ENCODE measurements at places on chromosomes 7 and 10.
A peak's percentile ranks its signal among the peaks of the same experiment; 100 is the strongest.

- no peak for DNase-seq
Observed at GRCh38 chr7:149140831-149141230, 6.4 kb upstream of the ZNF398 start.

- DNase-seq, result peak; percentile 50
Observed at GRCh38 chr7:40437498-40437897, 302.7 kb downstream of the SUGCT start.

DNA sequence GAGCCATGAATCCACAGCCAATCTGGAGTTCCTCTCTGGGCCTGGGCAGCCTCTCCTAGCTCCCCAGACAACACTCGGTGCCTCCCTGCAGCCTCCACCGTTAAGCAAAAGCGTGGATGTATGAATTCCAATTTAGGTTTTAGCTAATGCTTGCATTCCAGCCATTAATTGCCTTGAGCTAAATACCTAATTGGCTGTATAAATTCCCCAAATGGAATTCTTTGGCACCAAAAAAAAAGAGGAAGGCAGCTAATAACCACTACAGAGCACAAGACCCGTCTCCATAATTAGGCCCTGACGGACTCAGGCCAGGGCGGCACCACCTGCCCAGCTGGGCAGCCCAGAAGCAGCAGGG is 140.5 kb downstream of the PTPRN2 start:
- DNase-seq, result no peak

GRCh38 chr10:72243822-72244437 is 27.9 kb upstream of the ASCC1 start:
- peak; percentile 91 for DNase-seq

- DNase-seq, result no peak
Observed at GRCh38 chr10:4353059-4353655, 472.9 kb upstream of the AKR1E2 start.

GRCh38 chr7:70997261-70997660 is 134.7 kb upstream of the GALNT17 start:
- DNase-seq, result peak; percentile 98

GRCh38 chr7:112233048-112233697 is 26.7 kb downstream of the ZNF277 start:
- no peak for DNase-seq

- DNase-seq, result no peak
Observed at GRCh38 chr10:131474416-131474815, 162.9 kb upstream of the TCERG1L start.

- no peak for DNase-seq
Observed at GRCh38 chr7:92058040-92058439, 76.2 kb downstream of the CYP51A1 start.

- DNase-seq, result no peak
Observed at GRCh38 chr7:3979611-3980299, 678.7 kb downstream of the SDK1 start.

DNA sequence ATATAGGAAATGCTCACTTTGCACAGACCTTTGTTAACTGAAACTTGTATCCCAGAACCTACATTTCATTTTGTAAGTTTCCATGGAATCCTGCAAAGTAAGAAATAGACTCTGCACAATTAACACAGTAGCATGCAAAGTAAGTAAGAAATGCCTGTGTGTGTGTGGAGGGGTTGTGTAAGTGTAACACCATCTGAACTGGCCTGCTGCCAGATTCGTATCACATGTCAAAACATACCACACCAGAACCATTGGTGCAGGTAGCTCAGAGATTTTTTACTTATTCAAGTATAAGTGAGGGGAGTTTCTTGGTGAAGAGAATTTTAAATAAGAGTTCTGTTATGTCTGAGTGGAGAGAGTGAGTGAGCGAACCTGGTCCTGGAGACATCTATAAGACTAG is 17.9 kb upstream of the DDX21 start:
- no peak for DNase-seq

DNA sequence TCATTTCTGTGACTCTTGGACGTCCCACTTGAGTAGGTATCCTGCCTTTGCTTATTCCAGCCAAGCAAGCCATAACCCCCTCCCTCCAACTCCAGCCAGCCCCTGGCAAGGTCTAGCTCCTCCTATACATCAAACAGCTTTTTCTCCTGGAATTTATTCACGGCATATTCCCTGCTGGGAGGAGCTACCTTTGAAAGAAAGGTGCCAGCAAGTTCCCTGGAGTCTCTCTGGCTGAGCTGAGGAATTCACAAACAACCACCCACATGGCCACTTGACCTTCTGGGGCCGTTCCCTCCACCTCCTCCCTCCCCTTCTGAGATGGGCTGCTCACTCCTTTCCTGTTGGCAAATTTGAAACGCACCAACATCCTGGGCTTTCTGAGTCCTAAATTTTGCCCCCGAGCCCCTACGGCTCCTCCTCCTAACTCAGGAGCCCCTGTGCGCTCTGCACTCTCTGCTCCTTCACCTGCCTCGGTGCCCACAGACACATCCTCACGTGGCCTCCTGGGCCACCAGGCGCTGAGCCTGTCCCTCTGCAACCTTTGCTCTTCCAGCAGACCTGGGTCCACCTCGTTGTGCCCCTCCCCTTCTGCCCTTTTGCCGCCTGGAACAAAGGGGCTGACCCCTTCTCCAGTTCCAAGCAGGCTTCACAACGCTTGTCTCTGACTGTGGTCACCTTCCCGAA is 48.0 kb downstream of the HSPA12A start:
- DNase-seq, result no peak

DNA sequence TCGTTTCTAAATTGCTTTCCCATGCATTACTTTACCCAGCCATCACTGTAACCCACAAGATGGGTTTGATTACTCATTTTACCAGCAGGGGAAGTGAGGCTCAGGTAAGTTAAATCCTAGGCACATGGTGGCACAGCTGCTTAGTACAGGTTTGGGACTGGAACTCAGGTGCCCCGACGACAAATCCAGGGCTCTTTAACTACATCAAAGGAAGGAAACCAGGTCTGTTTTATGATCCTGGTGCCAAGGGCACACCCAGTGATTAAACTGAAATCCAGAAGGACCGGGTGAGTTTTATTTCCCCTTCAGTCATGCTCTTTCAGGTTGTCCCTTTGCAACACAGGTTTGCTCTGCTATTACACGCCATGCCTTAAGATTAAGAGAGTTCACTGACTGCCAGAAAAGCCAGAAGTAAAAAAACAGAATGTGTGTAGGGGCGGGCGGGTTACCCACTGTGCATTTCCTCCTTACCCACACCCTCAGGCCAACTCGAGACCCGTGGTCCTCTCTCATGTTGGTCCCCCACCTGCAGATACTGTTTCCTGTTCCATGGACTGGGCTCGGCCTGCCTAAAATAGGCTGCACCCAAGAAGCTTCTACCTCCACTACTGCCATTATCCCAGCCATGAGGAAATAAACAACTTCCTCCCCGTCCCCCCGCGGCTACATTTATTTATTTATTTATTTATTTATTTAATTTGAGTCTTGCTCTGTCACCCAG is 55.1 kb upstream of the KDM7A start:
- no peak for DNase-seq

DNA sequence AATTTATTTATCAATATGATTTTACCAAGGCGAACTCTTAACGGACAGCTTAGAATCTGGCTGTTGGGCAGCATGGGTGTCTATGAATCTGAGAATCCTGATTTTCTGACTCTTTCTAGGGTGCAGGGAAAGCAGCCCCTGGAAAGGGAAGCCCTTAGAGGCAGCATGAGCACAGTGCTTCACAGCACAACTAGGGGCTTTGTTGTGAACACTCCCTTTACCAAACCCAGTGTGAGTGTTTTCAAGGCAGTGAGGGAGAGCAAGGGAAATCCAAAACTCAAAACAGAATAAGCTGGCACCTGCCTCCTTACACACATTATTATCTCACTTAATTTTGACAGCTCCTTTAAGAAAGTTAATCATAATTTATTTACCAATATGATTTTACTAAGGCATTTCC is 116.3 kb upstream of the CSTF2T start:
- no peak for DNase-seq

DNA sequence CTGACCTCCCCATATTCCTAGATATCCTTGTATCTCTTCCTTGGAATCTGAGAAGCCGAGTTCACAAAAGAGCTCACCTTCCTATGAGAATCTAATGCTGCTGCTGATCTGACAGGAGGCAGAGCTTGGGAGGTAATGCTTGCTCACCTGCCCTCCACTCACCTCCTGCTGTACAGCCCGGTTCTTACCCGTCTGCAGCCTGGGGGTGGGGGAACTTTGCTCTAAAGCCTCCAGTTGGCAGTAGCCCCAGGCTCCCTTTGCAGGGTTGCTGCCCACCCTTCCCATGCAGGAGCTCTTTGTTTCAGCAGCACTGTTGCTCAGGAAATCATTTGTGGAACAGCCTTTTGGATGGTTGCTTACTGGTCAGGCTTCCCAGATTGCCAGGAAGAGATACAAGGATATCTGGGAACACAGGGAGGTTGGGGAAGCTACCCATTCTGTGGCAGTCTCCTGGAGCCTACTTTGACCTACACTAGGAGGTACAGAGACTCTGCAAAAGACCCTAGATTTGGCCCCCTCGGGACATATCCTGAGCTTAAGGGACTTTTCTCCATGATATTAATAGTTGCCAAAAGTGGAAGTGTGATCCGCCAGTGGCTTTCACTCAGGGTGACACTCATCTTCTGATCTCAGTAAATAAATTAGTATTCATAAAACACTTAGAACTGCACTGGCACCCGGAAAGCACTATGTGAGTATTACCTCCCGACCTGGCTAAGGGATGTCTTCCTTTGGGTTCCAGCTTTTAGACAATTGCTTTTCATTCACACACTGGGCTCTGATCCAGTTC is 363.7 kb upstream of the PODXL start:
- no peak for DNase-seq

DNA sequence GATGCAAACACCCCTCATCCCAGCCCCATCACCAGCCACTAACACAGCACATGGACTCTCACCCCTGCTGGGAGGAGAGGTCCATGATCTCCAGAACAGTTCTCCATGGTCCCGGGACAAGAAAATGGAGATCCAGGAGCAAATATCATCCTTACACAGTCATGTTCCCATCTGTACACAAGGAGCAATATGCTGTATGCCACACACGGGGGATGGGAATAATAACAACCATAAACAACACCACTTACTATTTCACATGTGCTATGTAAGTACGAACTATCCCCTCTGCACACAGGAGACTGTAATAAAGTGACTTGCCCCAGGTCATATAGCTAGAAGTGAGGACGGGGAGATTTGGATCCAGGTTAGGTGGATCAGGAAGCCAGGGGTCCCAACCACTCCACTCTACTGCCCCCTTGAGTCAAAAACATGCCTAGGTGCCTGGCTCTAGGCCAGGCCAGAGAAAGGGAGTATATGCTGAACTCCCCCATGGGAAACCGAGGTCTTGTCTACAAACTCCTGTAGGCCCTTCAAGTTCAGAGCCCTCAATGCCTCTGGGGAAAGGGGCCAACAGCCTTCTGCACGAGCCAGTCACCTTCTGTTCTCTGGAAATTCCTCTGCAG is 34.1 kb downstream of the LRRC20 start:
- DNase-seq, result no peak

- peak; percentile 27 for DNase-seq
Observed at GRCh38 chr7:41328131-41328530, 374.8 kb downstream of the INHBA start.

GRCh38 chr10:120575411-120575810 is 118.4 kb downstream of the PLPP4 start:
- DNase-seq, result no peak

DNA sequence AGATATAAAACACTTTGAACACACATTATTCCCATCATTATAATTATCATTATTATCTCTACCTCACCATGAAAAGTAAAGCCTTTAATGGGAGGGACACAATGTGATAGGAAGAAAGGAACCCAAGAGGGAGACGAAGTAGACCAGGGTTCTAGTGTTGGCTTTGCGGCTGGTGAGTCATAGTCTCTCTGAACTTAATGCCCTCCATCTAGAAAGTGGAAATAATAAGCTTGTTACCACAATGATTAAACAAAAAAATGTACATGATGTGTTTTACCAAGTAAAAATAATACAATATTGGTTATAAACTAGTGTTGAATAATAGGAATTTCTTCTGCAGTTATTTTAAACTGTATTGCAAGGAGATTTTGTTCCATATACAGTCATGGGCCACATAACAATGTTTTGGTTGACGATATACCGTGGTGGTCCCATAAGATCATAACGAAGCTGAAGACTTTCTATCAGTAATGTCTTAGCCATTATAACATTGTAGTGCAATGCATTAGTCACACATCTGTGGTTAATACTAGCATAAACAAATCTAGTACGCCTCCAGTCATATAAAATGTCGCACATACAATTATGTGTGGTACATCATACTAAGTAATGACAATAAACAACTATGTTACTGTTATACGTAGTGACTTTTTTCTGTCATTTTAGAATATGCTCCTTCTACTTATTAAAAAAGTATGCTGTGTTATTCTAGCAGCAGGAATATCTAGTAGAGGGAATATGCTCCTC is 450.6 kb upstream of the SORCS1 start:
- no peak for DNase-seq

- peak; percentile 96 for DNase-seq
Observed at GRCh38 chr7:1569833-1570632, at the start of gene PSMG3. Gene PSMG3, minus strand, starts transcription at chr7:1570032. Its CDS starts 693 bp downstream, at chr7:1569339.

GRCh38 chr10:12712293-12712983 is 289.1 kb downstream of the CCDC3 start:
- DNase-seq, result no peak

GRCh38 chr7:73683788-73684693 is 644 bp downstream of the BUD23 start:
- peak; percentile 34 for DNase-seq

DNA sequence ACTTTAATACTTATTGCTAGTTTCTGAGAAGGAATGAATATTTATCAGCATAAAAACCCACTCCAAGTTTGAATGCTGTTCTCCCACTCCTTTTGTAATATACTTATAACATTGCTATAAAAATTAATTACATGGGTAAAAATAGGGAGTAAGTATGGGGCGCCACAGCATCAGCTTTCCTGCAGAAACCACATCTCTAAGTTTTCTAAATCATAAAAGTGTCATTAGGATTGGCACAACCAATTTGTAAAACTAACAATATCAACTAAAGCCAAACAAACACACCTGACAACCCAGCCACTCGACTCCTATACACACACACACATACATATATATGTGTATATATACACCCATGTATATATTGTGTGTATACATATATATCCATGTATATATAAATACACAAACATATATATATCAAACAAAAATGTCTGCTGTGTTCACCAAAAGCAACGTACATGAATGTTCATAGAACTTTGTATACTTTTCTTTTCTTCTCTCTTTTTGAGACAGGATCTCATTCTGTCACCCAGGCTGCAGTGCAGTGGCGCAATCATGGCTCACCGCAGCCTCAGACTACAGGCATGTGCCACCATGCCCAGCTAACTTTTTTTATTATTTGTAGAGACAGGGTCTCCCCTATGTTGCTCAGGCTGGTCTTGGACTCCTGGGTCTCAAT is 14.8 kb upstream of the LRRC17 start:
- DNase-seq, result no peak

DNA sequence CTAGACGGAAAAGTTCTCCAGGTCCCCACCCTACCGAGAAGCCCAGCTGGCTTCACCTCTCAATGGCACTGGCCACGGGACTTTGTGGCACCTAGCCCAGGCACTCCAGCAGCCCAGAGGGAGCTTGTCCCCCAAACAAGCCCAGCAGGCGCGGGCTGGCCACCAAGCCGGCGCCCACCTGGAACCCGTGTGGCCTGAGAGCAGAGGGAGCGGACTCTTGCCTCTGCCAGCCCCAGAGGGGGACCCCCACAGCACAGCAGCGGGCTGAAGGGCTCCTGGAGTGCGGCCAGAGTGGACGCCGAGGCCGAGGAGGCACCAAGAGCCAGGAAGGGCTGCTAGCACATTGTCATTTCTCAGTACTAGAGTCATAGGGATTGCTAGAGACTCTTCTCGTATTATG is 671.4 kb downstream of the CNTNAP2 start:
- DNase-seq, result no peak
